ENCODE measurements at places on chromosomes 12 and 14.

- no peak for DNase-seq
Observed at GRCh38 chr12:24230061-24230701, 280.7 kb upstream of the SOX5 start.

DNA sequence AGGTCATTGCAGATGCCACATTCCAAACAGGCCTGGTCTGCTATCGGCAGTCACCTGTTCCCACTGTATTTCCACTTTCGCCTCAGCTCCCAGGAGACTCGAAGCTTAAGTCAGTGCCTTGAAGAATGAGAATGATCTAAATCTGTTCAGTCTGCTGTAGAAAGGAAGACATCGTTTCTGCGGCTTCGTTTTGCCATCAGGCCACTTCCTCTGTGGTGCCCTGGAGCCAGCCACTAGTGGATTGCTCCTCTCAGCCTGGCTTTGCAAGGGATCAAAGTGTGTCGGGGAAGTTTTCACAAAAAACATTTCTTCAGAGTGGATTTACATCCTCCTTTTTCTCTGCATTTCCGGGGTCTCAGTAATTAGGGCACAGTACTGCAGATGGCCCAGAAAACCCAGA is 66.7 kb downstream of the AACS start:
- no peak for DNase-seq

DNA sequence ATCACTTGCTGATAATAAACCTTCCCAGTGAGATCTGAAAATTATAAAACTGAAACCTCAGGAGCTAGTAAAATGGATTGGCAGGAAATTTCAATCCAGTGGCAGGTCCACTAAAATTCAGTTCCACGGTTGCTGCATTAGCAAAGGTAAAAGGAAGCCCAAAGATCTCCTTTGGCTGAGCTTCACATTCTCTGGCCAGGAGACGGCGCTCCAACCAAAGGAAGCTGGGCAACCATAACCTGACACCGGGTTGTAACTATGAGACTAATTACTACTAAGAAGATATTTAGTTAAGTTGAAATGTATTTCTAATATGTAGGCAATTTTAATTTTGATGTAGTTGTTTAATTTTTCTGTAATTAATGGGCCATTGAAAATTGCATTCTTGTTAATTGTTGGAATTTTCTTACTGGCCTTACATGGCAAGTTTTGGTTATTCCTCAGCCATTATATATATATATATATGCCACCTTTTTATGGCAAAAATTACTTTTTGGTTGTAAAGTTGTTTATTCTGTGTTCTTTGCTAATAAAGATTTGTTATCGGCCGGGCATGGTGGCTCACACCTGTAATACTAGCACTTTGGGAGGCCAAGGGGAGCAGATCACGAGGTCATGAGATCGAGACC is 17.0 kb downstream of the OR8S1 start:
- peak; percentile 23 for DNase-seq

- DNase-seq: no peak
Observed at GRCh38 chr12:117662220-117662619, 300.8 kb upstream of the NOS1 start.

DNA sequence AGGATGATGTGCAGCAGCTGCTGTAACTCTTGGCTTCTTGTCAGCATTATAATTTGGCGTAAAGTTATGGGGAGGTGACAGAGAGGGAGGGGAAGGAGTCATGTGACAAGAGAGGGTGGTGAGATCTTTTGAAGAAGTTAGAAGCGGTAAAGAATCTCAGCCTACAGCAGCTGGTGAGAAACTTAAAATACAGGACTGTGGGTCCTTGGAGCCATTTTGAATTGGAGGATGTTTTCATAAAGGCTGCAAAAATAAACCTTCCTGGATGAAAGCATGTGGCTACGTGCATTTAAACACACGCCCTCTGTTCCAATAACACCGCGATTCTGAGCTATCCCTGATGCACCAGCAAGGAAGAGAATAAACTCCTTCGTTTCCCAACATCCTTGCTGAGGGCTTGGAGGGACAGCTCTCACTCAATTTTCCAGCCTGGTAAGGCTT is 133.7 kb downstream of the TMEM30B start:
- no peak for DNase-seq

GRCh38 chr12:79690142-79690637 is 574 bp downstream of the PAWR start:
- no peak for DNase-seq

- no peak for DNase-seq
Observed at GRCh38 chr12:118827047-118827446, 154.3 kb upstream of the SRRM4 start.

DNA sequence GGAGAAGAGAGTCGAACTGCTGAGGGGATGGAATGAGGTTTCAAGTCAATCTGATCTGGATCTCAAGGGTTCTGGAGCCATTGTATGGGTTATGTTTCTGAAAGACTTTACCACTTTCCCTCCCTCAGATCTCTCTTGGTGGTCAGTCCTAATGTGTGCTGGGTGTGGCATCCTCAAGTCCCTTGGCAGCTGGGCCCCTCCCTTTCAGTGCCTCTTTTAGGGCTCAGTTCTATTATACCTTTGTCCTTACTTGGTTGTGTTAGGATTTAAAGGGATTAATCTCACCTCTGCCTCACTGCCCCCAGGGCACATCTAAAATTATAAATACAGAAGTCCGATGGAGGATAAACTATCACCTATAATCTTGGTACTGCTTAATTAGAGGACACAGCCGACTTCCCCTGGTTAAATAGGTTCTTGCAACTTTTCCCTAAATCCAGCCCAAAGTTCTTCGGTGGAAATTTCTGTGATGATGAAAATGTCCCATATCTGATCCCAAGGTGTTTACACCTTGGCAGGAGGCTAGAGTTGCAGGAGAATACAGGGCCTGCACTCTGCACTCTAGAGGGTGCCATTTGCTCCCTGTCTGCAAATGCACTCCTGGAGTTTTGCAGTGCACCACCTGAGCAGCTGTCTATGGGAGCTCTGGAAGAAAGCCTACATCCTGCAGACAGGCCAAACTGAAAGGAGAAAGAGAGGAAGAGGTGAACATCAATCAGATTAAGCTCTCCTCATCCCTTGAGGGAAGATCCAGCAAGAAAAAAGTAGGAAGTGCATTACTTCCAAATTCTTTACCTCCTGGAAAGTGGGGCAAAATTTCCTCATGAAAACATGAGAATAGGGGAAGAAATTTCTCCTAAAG is 106.8 kb downstream of the NUAK1 start:
- DNase-seq: no peak

DNA sequence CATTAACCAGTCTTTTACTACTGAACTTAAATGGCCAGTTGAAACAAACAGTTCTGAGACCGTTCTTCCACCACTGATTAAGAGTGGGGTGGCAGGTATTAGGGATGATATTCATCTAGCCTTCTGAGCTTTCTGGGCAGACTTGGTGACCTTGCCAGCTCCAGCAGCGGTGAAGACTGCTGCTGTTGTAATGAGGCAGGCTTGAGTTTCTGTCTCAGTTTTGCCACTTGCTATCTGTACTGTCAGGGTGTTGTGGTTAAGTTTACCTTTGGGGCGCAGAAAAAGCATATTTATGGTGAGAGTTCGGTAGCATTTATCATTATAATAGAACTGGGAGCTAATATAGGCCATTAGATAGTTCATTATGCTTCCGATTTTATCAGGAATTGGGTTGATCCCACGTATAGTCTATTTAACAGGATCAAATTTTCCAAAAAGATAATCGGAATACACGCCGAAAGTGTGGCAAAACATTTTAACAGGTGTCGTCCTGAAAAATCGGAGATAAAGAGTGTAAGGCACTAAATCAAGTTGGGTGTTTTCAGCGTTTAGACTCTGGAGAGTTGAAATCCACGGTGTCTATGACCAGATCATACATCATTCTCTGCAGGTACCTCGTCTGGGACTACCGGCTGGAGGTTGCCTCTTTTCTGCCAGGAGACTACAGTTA is 688 bp upstream of the NECAP1 start:
- DNase-seq: no peak

GRCh38 chr12:54700301-54700700 is 52.1 kb upstream of the DCD start:
- no peak for DNase-seq

GRCh38 chr12:108060903-108061302 is 68.2 kb upstream of the WSCD2 start:
- DNase-seq: no peak

DNA sequence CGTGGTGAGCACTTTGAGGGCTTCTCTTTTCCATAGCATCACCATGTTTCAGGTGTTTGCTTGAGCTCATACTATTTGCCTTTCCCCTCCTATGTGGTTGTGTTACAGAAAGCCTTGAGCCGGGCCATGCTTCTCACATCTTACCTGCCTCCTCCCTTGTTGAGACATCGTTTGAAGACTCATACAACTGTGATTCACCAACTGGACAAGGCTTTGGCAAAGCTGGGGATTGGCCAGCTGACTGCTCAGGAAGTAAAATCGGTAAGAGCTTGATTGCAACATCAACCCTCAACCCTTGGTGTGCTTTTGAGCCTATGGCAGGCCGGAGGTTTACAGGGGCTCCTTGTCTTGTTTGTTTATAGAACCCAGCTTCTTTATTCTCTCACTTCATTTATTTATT is 8.1 kb downstream of the LETMD1 start:
- no peak for DNase-seq

DNA sequence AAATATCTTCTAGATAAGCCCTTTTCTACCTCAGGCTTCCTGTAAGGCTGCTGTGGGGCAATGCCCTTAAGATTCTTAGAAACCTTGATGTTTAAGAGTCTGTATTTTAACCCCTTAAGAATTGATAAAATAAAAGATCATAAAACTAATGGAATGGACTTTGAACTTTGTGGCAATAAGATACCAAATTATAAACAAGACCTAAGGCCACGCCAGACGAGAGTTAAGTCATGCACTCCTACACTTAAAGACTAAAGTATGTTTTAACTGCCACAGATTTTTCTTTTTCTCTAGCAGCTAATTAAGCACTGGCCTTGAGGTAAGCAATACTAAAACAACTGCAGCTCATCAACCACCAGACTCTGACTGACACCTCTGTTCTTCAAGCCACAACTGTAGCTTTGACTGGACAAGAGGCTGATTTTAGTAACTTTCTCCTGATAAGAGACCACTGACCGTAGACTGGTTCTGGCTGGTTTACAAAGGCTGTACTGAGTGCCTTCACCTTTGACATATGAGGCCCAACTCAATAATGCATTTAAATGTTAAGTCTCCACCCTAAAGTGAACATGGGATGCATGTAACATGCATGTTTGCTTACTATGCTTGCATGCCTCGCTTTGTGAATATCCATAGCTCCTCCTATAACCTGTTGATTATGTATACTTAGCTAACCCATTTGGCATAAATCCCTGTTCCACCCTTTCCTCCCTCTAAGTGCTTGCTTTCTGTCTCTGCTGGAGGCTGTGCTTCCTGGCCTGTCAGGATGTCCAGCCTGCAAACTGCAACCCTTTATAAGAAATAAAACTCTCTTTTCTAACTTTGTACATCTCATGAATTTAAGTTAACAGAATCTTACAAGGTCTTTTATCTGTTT is 71.9 kb downstream of the KLHL28 start:
- no peak for DNase-seq

DNA sequence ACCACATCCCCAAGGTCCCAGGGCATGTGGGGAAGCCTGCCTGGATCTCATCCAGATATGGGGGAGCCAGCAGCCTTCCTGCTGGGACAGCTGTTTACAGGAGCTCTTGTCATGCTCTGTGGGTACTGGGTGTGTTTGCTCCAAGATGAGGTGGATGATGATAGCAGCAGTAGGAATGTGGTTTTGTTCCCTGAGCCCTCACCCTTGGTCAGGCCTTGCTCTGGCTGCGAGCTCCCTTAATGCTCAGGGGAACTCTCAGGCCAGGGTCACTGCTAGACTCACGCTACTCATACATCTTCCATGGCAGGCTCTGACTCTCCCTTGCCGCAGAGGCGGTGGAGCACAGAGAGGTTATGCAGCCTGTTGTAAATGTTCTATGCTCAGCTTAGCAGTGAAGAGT is 990.3 kb downstream of the AACS start:
- DNase-seq: no peak

GRCh38 chr12:64551676-64552075 is 58.6 kb upstream of the RASSF3 start:
- no peak for DNase-seq

GRCh38 chr14:103546652-103547454 is 15.6 kb downstream of the BAG5 start:
- peak; percentile 47 for DNase-seq

DNA sequence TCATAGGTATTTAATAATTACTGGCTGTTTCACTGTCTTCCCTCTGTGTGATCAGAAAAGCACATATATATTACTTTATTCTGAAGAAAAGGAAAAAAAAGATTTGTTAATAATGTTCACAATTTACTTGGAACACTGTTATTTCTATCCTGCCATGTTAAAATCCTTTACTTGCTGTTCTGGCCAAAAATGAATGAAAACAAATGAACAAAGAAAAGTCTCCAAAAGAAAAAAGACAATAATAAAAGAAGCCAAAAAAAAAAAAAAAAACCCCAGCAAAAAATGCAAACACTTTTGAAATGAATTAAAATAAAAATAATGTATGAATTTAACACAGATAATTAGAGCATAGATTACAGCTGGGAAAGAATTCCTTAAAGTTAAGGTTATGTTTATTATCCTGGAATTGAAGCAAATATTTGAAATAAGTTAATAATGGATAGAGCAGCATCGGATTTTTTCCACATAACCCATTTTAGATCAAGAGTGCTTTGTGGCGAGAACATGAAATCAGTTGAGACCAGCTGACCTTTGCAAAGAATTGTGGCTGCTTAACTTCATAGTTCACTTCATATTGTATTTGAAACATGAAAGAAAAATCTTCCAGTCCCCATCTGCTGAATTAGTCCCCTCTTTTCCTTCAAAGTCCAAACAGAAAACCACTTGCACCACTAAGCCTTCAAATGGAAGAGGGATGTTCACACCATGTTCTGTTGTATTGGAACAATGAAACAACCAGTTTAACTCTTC is 444.8 kb downstream of the ADAMTS20 start:
- DNase-seq: no peak

- DNase-seq: no peak
Observed at GRCh38 chr14:44070046-44070445, 437.0 kb downstream of the FSCB start.

GRCh38 chr12:6405963-6406362 is 22.0 kb downstream of the LTBR start:
- DNase-seq: no peak

DNA sequence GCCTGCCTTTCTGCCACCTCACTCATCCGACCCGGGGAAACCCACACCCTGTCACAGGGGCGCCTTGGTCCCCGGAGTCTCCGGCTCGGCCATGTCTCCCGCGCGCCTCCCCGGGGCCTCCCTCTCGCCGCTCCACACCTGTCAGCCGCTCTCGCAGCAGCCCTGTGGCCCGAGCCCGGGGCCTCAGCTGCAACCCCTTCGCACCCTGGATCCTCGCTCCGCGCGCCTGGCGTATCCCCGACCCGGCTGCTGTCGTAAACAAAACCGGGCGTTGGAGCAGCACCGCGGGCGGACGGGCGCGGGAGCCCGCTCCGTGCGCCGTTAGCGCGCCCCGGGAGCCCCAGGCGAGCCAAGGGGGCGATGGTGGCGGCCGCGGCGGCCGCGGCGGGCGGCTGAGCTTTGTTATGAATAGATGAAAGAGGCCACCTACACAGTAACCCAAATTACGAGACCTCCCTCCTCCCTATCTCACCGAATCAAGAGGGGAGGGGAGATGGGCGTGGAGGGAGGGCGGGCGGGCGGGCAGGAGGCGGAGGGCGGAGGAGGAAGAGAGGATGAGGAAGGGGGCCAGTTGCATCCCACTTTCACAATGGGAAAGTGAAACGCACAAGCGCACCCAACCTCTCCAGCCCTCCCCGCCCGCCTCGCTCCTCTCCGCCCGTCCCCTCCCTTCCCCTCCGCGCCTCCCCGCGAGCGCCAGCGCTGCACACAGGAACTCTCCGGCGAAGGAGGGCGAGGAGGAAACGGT is at the start of gene PLXNC1:
TSS of gene PLXNC1 (plus strand) at position 587 of the 748 bp plus-strand sequence. CDS start 395 bp downstream, outside the sequence.
- DNase-seq: no peak

Data from HCT116 (cell line).